Activated effector memory CD4-positive, alpha-beta T cell treated with Interleukin-2 at 50 U/mL for 16 hours (primary cell): ENCODE measurements at places on chromosomes 2 and 18.

GRCh38 chr2:113120861-113121260 is 6.5 kb upstream of the IL1RN start:
- DNase-seq, result no peak

DNA sequence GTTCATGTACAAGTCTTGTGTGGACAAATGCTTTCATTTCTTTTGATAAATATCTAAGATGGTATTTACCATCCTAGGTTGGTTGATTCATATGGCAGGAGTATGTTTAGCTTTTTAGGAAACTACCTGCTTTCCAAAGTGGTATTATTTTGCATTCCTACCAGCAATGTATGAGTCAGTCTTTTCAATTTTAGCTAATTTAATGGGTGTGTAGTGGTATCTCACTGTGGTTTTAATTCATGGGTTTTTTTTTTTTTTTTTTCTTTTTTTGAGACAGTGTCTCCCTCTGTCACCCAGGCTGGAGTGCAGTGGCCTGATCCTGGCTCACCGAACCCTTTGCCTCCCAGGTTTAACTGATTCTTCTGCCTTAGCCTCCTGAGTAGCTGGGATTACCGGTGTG is 4.2 kb downstream of the ZNF512 start:
- DNase-seq, result no peak

- DNase-seq, result no peak
Observed at GRCh38 chr2:140491876-140492275, 1638.9 kb downstream of the LRP1B start.

DNA sequence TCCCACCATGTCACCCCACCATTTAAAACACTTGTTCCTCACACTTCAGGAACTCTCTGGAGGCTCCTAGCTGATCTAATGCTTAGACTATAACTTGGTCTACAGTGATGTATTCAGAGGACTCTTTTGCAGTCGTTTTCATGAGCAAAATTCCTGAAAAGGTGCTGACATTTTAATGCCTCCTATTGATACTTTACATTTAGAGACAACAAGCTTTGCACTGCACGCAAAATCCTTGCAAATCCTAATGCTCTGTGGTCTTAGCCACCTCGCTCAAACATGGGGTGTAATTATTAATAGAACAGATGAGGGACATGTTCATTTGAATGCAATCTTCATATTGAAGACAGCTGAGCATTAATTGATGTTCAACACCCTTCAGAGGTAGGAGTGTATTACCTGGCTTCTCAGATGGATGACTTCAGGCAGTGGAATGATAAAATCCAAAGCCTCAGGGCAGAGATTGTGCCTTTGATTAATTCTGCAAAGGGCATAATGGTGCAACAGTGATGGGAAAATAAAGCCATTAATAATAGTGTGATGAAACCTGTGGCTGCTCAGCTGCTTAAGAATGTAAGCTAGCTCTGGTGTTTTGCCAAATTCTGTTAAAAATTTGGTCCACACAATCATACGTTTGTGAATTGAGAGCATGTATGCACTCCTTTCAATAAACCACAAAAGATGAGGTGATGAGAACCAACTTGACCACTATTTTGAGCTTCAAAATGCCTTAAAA is 5.4 kb downstream of the CTAGE1 start:
- DNase-seq, result no peak

DNA sequence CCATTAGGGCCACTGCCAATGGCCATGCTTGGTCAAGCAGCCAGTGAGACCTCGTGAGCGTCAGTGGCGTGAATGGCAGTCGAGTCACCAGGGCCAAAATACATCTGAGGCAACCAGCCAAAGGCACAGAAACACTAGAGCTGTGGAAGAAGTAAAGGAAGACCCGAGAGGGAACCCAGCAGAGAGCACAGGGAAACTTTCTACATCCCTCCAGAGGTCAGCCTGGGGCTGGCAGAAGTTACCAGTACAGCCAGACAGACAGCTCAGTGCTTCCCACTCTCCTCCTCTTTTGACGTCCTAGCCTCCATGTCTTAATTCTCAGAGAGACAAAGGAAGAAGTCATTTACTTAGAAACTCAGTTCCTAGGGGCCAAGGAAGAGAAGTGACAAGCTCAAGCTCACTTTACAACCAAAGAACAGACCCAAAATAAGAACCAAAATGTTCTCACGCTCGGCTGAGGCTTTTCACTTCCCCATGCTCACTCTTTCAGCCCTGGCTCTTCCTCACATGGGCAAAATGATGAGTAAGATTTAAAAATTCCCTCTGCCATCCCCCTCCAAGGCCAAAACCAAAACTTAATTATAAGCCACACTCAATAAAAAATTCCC is 8.7 kb downstream of the CYRIA start:
- no peak for DNase-seq

DNA sequence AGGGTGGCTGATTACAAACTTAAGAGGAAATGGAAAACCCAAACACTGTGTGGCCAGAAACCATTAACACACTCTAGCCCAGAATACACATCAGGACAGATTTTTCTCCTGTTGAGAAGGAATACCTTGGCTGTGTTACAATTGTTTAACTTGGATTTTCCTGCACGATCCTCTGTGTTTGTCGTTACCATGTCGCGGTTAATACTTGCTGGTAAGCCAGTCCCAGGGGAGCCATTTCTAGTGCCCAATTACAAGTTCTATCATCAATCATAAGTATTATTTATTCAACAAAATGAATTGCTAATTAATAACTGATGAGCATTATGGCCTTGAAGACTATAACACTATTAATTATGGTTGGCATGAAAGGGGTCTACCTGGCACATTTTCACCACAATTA is 146.8 kb downstream of the LNPK start:
- DNase-seq, result no peak

GRCh38 chr2:224666951-224667553 is 49.1 kb downstream of the CCDC195 start:
- no peak for DNase-seq
